ENCODE measurements at places on chromosomes 1 and 21.

GRCh38 chr1:201903135-201903534 lies 14.4 kb downstream of the SHISA4 start:
- peak; percentile 62 for DNase-seq

DNA sequence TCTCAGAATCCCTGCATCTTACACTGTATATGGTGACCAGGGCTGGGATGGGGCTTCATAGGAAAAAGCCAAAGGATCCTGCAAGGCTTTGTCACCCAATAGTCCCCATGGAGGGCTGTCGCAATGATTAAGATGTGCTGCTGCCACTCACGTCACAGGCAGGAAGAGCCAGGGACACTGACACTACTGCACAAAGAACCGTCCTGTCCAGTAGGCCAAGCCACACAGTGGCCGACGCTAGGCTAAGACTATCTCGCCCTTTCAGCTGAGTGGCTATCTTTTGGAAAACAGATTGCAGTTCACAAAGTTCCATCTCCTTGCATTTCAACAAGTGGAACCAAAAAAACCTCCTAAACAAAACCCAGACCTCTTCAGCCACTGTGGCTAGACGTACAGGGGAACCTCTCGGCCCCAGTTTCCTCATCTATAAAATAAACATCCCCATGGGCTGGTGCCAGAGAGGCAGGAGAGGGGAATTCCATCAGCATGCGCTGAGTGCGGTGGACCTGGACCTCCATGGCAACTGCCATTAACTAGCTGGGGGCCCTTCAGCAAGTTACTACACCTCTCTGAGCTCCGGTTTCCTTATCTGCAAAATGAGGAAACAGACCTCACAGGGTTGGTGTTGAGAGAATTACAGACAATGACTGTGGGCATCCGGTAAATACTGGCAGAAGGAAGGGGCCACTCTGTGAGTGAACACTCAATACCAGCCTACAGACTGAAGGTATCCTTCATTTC lies 8.7 kb downstream of the CAPZB start:
- no peak for DNase-seq

- DNase-seq, result no peak
These were observed 21.1 kb downstream of the MAPKAPK2 start for GRCh38 chr1:206705726-206706297.

- no peak for DNase-seq
These were observed 91.2 kb upstream of the KCNJ15 start for GRCh38 chr21:38165466-38166172.

- no peak for DNase-seq
These were observed 17.0 kb downstream of the KCNJ10 start for GRCh38 chr1:160052936-160053335.

- DNase-seq, result peak; percentile 61
These were observed at the start of gene CHD5 for GRCh38 chr1:6180268-6180706. TSS of gene CHD5 (minus strand) at chr1:6180321. CDS start at chr1:6180023, 298 bp downstream.

DNA sequence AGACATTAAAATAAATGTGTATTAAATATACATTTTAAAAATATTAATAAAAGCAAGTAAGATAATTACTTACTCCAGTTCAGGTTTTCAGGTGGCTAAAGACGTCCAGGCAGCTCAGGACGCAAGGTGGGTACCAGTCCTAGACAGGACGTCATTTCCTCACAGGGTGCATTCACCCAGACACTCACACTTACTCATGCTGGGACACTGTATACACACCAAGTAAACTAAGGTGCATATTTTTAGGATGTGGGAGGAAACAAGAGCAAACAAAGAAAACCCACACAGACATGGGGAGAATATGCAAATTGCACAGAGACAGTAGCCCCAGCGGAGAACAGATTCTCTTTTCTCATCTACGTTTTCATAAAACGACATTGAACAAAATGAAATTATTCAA lies 457.9 kb downstream of the BRINP3 start:
- DNase-seq, result no peak

GRCh38 chr1:244173769-244174168 lies 122.7 kb downstream of the ZBTB18 start:
- no peak for DNase-seq

DNA sequence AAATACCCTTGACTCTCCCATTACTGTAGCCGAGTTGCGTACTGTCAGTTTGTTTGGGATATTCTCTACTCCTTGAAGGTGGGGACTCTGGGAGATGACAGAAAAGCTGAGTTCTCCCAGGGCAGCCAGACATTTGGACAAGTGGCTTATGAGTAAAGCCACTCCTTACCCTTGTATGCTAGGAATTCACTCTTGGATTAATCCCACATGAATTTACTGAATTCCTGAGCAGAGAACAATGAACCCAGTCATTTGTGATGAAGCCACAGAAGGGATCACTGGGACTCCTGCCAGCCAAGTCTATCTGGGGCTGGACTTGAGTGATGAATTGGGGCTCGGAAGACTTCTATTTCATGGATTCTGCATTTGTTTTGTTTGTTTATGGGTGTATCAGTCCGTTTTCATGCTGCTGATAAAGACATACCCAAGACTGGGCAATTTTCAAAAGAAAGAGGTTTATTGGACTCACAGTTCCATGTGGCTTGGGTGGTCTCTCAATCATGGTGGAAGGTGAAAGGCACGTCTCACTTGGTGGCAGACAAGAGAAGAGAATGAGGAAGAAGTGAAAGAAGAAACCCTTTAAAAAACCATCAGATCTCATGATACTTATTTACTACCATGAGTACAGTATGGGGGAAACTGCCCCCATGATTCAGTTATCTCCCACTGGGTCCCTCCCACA lies 25.1 kb downstream of the C1orf116 start:
- DNase-seq, result peak; percentile 82

- DNase-seq, result no peak
These were observed 1.6 kb upstream of the HAX1 start for GRCh38 chr1:154270833-154271232.

- no peak for DNase-seq
These were observed 7.2 kb downstream of the VANGL1 start for GRCh38 chr1:115648717-115649691.

DNA sequence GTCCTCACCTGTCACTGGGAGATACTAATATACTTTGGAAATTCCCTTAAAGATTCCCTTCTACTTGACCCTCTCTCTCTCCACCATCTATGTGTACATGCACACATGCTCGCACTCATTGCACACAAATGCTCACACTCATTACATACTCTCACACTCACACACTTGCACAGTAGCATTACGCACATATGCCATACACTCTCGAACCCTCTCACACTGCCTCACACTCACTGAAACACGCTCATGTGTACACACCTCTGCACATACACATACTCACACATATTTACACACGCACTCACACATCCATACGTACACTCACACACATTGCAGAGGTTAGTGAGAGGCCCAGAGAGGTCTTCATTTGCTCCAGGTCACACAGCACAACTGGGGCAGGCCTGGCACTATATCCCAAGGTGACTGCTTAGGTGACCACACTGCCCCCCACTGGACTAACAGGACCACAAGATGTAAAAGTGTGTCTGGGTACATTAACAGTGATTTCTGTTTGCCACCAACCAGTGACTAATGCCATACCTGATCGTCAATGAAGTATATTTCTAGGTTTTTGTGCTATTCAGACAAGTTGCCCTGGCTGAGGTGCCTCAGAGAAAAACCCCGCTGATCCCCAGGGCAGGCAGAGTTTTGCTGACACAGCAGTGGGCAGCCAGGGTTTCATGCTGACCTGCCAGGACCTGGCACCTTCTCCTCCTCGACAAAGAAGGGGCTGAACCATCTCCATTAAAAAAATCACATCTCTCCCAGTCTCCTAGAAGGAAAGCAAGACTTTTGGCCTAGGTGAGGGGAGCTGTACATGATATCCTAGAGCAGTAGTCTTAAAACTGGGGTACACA lies 28.5 kb upstream of the CAMK1G start:
- no peak for DNase-seq

- no peak for DNase-seq
These were observed 99.0 kb upstream of the KAZN start for GRCh38 chr1:14499312-14500040.

GRCh38 chr1:5743435-5744095 lies 248.7 kb downstream of the NPHP4 start:
- DNase-seq, result no peak

GRCh38 chr1:8424539-8425116 lies 106.7 kb downstream of the SLC45A1 start:
- DNase-seq, result peak; percentile 73

DNA sequence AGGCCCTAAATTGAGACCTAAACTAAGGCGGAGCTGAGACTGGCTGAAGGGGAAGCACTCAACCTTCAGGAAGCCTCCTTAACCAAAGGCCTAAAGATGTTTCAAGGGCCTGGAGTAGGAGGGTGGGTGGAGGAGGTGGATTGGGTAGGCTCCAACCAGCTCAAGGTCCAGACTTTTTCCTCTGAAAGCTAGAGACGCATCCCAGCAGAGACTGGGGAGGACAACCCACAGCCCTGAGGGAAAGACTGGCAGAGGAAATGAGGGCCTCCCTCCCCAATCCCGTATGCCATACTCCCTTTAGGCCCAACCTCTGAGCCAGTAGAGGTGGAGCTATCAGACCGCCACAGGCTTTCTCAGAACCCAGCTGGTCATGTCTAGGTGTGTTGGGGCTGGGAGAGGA lies 1.1 kb downstream of the ECM1 start:
- no peak for DNase-seq

- DNase-seq, result peak; percentile 22
These were observed 1.6 kb downstream of the TNNI1 start for GRCh38 chr1:201419746-201420607.

GRCh38 chr1:61301824-61302657 lies 219.7 kb downstream of the NFIA start:
- no peak for DNase-seq

- peak; percentile 26 for DNase-seq
These were observed 1.7 kb downstream of the TNFSF4 start for GRCh38 chr1:173205146-173206051.

GRCh38 chr1:97925151-97925550 lies 4.3 kb upstream of the DPYD start:
- no peak for DNase-seq

GRCh38 chr1:52296345-52296744 lies 69.7 kb downstream of the CC2D1B start:
- DNase-seq, result no peak

- DNase-seq, result no peak
These were observed 22.8 kb downstream of the NEK7 start for GRCh38 chr1:198179556-198179981.

DNA sequence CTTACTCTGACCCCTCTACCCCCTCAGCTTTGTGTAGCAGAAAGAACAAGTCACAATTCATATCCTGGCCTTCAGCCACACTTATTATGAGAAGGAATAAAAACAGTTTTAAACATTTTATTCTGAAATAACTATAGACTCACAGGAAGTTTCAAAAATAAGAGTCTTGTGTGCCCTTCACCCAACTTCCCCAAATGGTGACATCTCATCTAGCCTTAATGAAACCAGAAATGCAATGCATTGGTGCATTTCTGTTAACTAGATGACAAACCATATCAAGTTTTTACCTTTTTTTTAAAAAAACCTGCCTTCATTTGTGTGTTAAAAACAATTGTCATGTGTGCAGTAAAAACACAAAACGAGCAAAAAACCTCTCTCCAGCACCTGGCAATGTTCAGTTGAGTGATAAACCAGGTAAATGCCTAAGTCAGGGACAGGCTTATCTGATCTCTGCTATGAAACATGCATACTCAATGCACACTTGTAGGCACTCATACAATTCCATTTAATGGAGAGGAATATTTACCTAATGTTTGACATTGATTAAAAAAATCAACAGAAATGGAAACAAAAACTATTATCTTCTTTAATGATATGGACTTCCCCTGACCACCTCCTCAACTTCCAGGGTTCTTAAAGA lies 51.5 kb downstream of the SH3BGR start:
- DNase-seq, result no peak

DNA sequence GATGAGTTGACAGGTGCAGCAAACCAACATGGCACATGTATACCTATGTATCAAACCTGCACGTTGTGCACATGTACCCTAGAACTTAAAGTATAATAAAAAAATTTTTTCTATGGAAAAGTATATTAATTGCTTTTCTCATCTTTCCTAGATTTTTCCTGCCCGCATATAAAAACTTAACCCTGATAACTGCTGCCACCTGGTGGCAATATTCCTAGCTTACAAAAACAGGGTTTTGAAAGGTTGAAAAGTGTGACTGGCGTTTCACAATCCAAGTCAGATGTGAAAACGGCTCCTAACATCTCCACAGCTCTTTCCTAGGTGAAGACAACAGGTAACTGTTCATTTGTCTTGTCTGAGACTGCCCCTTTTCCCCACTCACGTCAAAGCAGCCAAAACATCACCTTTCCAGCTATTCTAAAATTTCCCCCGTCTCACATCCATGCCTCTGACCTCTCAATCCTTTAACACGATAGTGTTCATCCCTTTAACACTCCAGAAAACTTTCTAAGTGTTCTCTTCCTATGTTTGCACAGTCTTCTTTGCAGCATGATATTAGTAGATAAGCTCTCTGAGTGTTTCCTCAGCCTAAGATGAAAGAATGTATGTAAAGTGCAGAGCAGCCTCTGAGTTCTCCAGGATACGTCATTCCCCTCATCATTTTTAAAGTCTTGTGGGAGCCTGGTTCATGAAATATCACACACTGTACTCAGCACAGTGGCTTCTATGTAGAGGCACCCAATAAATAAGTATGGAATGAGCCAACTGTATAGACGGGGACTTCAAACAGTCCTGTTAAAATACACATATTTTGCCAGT lies 27.5 kb downstream of the OVGP1 start:
- peak; percentile 82 for DNase-seq

- DNase-seq, result peak; percentile 10
These were observed 55.0 kb downstream of the WNT9A start for GRCh38 chr1:227892489-227893299.

- DNase-seq, result peak; percentile 47
These were observed 30.2 kb downstream of the TMPRSS2 start for GRCh38 chr21:41477641-41478318.

- DNase-seq, result no peak
These were observed 55.2 kb upstream of the PTGS2 start for GRCh38 chr1:186735463-186735862.
